ENCODE measurements at places on chromosomes 3 and 15. TPM values are rescaled to one million over a fixed set of nuclear protein-coding genes. Genes with fewer than 3 reads are reported as not detected.

LTF gene
- total RNA-seq: 1,823 TPM

DNA sequence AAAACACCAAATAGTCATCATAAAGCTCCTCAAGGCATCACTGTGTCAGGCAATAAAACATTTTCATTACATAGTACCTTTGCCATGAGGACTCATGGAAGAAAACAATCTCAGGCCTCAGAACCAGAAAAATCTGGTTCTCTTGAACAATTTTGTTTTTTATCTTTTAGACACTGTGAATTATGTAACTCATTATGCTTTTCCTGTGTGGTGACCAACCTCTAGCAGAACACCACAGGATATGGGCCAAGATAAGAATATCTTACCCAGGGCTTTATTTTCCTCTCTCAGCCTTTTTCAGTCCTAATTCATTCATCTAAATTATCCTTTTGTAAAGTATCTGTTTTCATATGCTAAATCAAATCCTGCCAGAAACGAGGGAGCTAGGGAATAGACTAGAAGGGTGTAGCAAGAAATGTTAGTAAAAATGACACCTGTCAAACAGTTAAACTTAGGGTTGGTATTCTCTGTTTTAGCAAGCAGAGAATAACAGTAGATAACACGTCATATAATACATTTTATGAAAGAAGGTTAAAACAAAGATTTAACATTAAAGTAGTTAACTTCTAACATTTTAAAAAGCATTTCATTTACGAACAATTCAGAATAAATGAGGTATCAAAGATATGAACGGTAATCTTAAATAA, 111.1 kb downstream of the FBXL22 start:
- H3K36me3 ChIP-seq: peaks cover 8% of the 10 kb centered on the region
- no peak for DNase-seq

GRCh38 chr15:50064673-50065072, 54.4 kb downstream of the ATP8B4 start:
- no peaks in the 10 kb centered on the region for H3K27me3 ChIP-seq
- no peaks in the 10 kb centered on the region for H3K36me3 ChIP-seq
- no peak for DNase-seq
- H3K27ac ChIP-seq: no peak overlapping the region

- H3K36me3 ChIP-seq: no peaks in the 10 kb centered on the region
- no peak overlapping the region for H3K4me3 ChIP-seq
- H3K27me3 ChIP-seq: no peaks in the 10 kb centered on the region
- no peak overlapping the region for H3K27ac ChIP-seq
- H3K4me1 ChIP-seq: peaks cover 3% of the 10 kb centered on the region
Observed at GRCh38 chr3:56926243-56926946, 124.6 kb upstream of the ARHGEF3 start.

- no peaks in the 10 kb centered on the region for H3K27me3 ChIP-seq
- H3K4me1 ChIP-seq: peaks cover 7% of the 10 kb centered on the region
- DNase-seq: no peak
- H3K4me3 ChIP-seq: no peak overlapping the region
- no peaks in the 10 kb centered on the region for H3K36me3 ChIP-seq
- no peak overlapping the region for H3K27ac ChIP-seq
Observed at GRCh38 chr15:40363611-40364010, 5.6 kb downstream of the DISP2 start.

GRCh38 chr3:51275111-51275805, 109.8 kb upstream of the MANF start:
- H3K27me3 ChIP-seq: no peaks in the 10 kb centered on the region
- no peak for DNase-seq
- no peak overlapping the region for H3K4me3 ChIP-seq

HCN4 gene
- total RNA-seq: 0.50 TPM

A4GNT gene
- total RNA-seq: not detected

GRCh38 chr3:116863270-116863770, 153.7 kb downstream of the TUSC7 start:
- no peaks in the 10 kb centered on the region for H3K27me3 ChIP-seq
- no peak overlapping the region for H3K4me3 ChIP-seq
- DNase-seq: no peak
- peaks cover 3% of the 10 kb centered on the region for H3K4me1 ChIP-seq
- no peak overlapping the region for H3K27ac ChIP-seq

CHAC1 gene
- 4.7 TPM for total RNA-seq

MESP1 gene
- 2.1 TPM for total RNA-seq

DNA sequence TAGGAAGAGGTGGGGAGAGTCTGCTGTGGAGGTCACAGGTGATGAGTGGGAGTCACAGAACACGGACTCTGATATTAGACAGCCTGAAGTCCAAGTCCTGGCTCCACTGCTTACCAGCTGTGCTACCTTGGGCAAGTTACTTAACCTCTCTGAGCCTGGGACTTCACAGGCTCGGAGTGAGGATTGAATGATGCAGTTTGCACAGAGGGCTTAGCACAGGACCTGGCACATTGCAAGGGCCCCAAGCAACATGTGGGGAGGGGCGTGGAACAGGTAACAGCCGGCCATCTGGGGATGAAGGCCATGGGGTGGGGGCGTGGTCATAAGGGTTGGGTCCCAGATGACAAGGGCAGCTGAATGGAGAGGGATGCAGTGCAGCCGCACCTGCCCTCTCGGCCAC, 4.3 kb upstream of the ITIH3 start:
- H3K4me3 ChIP-seq: no peak overlapping the region
- H3K27ac ChIP-seq: no peak overlapping the region
- H3K4me1 ChIP-seq: no peaks in the 10 kb centered on the region
- no peaks in the 10 kb centered on the region for H3K27me3 ChIP-seq

- H3K27ac ChIP-seq: no peak overlapping the region
- H3K4me1 ChIP-seq: no peaks in the 10 kb centered on the region
- no peaks in the 10 kb centered on the region for H3K36me3 ChIP-seq
- DNase-seq: no peak
- H3K27me3 ChIP-seq: no peaks in the 10 kb centered on the region
Observed at GRCh38 chr15:27796405-27797320, 302.5 kb downstream of the OCA2 start.

DNA sequence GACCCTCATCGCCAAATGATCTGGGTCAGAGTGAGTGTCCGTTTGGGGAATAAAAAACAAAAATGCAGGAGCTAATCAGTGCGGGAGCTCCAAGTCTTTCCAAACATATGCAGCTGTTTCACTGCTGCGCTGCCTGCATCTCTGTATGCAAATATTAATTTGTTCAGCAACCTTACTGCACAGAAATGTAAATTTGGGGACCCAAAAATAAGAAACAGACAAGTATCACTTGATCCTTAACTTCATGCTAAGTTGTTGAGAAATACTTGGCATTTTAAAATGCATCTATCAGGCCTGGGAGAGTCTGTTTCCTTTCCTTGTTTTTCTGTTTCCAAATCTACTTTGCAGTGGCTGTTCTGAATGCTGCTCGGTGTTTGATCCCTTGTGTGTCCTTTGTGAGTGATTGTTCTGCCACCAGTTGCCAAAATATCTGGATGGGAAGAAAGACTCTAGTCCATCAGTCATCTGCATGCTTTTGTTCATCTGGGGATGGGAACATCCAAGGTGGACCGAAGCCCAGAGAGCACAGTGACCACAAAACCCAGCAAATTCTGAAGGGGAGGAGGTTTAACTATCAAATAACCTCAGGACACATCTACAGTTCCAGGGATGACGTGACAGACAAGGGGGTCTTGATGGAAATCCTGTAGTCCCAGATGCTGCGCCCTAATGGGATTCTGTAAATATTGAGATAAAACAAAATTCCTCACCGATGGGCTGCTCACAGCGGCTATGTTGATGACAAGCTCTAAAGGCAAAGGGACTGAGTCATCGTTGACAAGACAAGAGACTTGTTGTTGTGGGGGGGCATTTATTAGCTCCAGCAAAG, 199.5 kb upstream of the WNT5A start:
- no peak for DNase-seq
- H3K36me3 ChIP-seq: no peaks in the 10 kb centered on the region
- H3K4me3 ChIP-seq: no peak overlapping the region
- H3K27ac ChIP-seq: no peak overlapping the region

GRCh38 chr3:127774647-127775046, 47.7 kb downstream of the MGLL start:
- peaks cover 10% of the 10 kb centered on the region for H3K4me1 ChIP-seq
- no peaks in the 10 kb centered on the region for H3K36me3 ChIP-seq
- H3K4me3 ChIP-seq: no peak overlapping the region
- no peaks in the 10 kb centered on the region for H3K27me3 ChIP-seq
- H3K27ac ChIP-seq: no peak overlapping the region

Data from kidney (tissue), 22 donors.